Calu3 (cell line): ENCODE measurements at places on chromosomes 4 and X. TPM values are rescaled to one million over a fixed set of nuclear protein-coding genes. Genes with fewer than 3 reads are reported as not detected.
A peak's percentile ranks its signal among the peaks of the same experiment; 100 is the strongest.

DNA sequence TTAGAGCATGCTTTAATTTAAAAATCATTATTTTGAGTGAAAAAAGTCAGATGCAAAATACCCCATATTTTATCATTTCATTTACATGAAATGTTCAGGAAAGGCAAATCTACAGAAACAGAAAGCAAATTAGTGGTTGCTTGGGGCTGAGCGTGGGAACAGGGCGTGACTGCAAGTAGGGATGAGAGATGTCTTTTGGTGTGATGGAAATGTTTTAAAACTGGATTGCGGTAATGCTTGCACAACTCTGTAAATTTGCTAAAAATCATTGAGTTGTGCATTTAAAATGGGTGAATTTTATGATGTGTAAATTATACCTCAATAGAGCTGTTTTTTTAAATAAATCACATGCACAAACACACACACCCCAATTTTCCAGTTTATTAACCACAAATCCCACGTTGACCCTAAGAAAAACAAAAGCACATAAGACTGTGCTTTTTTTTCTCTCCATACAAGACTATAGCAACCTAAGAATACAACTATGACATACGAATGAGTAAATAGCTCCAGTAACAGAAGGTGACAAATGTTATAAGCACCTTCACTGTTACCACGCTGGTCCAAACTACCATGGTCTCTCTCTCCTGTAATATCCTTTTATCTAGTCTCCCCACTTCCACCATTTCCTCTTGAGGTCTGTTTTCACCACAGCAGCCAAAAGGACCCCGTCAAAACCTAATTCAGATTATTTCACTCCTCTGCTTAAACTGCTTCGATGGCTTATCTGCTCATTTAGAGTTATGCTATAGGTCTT lies 37.2 kb downstream of the FRMD7 start:
- H3K4me3 ChIP-seq, result no peak overlapping the region
- H3K27me3 ChIP-seq, result peaks cover under 1% of the 10 kb centered on the region
- H3K4me1 ChIP-seq, result no peaks in the 10 kb centered on the region
- no peak for DNase-seq
- H3K36me3 ChIP-seq, result no peaks in the 10 kb centered on the region

DNA sequence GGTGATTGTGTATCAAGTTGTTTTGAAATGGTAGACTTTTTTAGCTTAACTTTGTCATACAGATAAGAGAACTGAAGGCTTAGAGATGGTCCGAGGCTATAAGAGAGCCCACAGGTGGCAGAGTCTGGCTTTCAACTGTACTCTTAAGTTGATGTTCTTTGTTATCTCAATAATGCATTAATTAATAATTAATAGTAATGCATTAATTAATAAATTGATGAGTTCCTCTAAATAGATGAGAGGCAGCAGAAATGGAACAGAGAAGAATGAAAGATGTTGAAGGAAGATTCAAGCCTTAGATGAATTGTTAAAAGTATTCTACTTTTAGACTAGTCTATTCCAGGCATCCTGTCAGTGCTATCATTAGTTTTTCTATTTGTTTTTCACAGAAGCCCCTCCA lies 22.4 kb downstream of the NUDT9 start:
- peaks cover 5% of the 10 kb centered on the region for H3K36me3 ChIP-seq
- H3K4me1 ChIP-seq, result no peaks in the 10 kb centered on the region
- no peak overlapping the region for H3K4me3 ChIP-seq
- no peak for DNase-seq

GRCh38 chr4:54228546-54228945 lies 547 bp upstream of the PDGFRA start:
- peaks cover 8% of the 10 kb centered on the region for H3K36me3 ChIP-seq
- peaks cover 85% of the 10 kb centered on the region for H3K27me3 ChIP-seq
- H3K4me1 ChIP-seq, result peaks cover 21% of the 10 kb centered on the region
- no peak for DNase-seq

DNA sequence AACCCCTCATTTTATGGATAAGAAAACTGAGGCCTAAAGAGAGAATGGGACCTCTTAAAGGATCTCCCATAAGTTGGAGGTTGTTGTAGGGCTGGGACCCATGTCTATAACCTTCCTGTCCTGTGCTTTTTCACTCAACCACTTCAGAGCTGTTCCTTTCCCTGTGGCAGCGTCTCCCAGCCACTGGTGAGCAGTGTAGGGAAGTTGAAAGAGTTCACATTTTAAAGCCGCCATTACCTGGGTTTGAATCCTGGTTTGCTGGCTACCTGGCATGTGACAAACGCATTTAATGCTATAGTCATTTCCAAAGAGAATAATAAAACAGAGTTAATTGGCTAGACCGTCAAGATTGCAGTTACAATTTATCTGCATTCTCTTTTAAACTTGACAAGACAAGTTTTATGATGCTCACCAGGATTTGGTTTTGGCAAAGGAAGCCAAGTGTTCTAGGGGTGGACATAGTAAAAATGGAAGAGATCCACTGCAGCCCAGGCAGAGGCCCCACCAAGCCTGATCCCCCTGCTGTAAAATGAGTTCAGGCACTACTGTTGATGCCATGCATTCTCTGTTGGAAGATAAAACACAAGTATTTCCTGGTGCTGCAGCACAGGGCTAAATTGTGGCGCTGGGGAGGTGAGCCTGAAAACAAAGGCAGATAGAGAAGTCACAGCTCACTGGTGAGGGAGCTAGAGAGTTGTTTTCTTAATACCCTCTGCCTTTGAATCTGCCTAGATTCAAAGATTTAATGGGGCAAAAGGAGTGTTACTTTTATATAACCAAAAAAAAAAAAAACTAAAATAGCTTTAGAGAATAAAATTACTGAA lies 218.7 kb downstream of the NWD2 start:
- H3K4me3 ChIP-seq, result peak overlapping the region; percentile 78
- H3K27me3 ChIP-seq, result no peaks in the 10 kb centered on the region
- H3K36me3 ChIP-seq, result peaks cover 28% of the 10 kb centered on the region
- DNase-seq, result peak; percentile 39
- peaks cover 48% of the 10 kb centered on the region for H3K4me1 ChIP-seq

DNA sequence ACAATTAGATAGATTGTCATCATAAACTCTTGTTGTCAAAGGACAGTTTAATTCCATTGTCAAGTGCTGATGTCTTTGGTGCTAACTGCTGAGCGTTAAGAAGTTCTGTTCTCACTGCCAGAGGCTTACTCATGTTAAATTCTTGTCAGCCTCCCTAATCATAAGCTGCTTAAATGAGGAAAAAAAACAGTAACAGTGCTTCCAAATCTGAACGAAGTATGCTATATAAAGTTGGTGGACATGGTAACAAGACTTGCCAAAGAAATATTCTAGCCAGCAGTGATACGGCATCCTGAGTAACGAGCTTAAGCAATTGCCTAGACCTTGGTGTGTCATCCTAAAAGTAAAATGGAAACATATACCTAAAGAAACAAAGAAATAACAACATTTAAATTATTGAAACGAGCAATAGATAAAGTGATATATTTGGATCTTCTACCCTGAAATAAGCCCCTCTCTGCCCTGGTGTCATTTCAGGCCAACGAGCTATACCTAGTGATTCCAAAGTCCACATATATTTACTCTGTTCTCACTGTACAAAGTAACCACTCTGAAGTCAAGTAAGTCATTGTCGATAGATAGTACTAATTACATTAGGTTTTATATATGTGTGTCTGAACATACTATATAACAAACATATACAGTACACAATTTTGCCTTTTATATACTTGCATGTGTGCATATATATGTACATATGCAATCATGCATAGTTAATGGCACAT lies 339.7 kb upstream of the HS3ST1 start:
- no peaks in the 10 kb centered on the region for H3K27me3 ChIP-seq
- no peaks in the 10 kb centered on the region for H3K4me1 ChIP-seq
- no peak overlapping the region for H3K27ac ChIP-seq
- DNase-seq, result no peak
- H3K36me3 ChIP-seq, result no peaks in the 10 kb centered on the region

DNA sequence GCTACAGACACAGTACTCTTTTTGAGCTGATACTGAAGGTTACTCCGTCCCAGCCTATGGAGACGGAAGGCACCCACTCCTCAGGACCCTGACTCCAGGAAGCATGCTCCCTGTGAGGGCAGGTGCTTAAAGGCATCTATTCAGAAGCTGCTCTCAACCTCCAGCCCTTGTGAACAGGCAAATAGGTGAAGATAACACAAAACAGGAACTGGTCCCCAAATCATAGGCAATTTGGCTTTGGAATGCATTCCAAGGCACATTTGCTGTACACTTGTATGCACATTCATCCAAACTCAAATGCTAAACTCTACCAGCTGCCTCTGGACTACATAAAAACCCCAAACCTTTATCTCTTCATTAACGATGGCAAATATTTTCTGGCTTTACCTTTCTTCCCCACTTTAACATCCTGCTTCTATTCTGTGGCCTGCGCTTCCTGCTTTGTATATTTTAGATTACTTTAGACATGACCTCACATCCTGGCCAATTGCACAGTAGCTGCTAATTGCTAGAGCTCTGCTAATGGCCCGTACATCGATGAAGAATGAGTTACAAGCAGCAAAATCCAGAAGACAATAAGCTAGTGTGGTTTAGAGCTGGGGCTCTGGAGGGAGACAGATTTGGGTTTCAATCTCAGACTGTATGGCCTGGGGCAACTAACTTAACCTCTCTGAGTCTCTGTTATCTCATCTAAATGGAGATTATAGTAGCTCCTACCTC lies 3.2 kb downstream of the SEL1L3 start:
- H3K36me3 ChIP-seq, result peaks cover 40% of the 10 kb centered on the region
- H3K27ac ChIP-seq, result peak overlapping the region; percentile 89
- H3K4me1 ChIP-seq, result peaks cover 67% of the 10 kb centered on the region
- no peak for DNase-seq

GRCh38 chrX:13658602-13659001 lies 5.7 kb downstream of the TCEANC start:
- peak overlapping the region; percentile 17 for H3K27ac ChIP-seq
- peaks cover 11% of the 10 kb centered on the region for H3K4me1 ChIP-seq
- H3K36me3 ChIP-seq, result peaks cover under 1% of the 10 kb centered on the region
- H3K27me3 ChIP-seq, result no peaks in the 10 kb centered on the region
- DNase-seq, result peak; percentile 23

The TMEM271 gene
- total RNA-seq, result not detected in 2 replicates

The REELD1 gene
- 1.2 TPM in 1 of 2 replicates, not detected in the other for total RNA-seq

- no peak overlapping the region for H3K27ac ChIP-seq
- no peak overlapping the region for H3K4me3 ChIP-seq
- no peak for DNase-seq
- H3K36me3 ChIP-seq, result no peaks in the 10 kb centered on the region
Measured at GRCh38 chr4:157664726-157665125, 444.2 kb downstream of the GRIA2 start.

The TEC gene
- 3.2 and 5.4 TPM in 2 replicates for total RNA-seq

The CSAG1 gene
- total RNA-seq, result not detected in 2 replicates

DNA sequence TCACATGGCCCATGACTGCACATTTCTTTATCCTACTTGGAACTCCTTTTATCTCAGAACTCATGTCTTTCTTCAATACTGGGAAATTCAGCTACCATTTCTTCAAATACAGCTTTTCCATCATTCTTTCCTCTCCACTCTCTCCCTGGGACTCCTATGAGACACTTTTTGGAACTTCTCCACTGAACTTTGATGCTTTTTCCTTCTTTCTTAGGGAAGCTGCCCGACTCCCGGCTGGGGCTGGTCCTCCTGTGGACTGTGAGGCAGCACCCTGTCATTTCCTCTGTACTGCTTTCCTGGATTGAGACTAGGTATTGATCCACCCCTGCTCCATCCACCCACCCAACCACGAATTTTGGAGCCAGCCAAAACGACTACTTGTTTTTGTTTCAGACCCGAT lies 40.0 kb downstream of the ZFYVE28 start:
- no peaks in the 10 kb centered on the region for H3K36me3 ChIP-seq
- no peak overlapping the region for H3K4me3 ChIP-seq
- DNase-seq, result no peak
- no peak overlapping the region for H3K27ac ChIP-seq
- no peaks in the 10 kb centered on the region for H3K4me1 ChIP-seq
- H3K27me3 ChIP-seq, result peaks cover 60% of the 10 kb centered on the region

DNA sequence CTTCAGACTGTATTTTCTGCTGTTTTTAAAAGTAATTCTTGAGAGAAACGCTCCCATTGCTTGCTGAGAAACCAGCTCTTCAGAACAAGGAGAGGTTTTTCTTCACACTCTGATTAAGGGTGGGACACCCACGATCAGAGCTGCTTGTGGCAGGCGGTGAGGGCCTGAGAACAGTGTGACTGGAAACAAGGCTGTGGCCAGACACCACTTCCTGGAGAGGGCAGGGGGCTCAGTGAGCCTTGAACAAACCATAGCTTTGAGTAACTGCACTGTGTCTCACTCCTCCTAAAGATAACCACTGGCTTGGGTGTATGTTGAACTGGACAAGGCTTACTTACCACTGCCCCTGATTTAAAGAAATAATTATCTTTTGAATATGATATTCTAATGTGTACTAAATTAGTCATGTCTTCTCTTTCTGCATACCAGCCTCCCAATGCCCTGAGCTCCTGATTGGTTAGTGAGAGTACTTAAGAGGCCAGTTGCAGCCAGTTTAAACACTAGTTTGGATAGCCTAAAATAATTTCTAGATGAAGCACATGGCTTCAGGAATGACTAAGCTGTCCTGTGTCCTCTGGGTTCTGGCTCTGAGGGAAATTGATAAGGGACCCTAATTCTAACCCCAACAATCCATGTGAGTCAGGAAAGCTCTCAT lies 3.7 kb upstream of the GPR82 start:
- H3K27me3 ChIP-seq, result no peaks in the 10 kb centered on the region
- H3K4me3 ChIP-seq, result no peak overlapping the region
- H3K4me1 ChIP-seq, result peaks cover 30% of the 10 kb centered on the region
- H3K27ac ChIP-seq, result no peak overlapping the region

DNA sequence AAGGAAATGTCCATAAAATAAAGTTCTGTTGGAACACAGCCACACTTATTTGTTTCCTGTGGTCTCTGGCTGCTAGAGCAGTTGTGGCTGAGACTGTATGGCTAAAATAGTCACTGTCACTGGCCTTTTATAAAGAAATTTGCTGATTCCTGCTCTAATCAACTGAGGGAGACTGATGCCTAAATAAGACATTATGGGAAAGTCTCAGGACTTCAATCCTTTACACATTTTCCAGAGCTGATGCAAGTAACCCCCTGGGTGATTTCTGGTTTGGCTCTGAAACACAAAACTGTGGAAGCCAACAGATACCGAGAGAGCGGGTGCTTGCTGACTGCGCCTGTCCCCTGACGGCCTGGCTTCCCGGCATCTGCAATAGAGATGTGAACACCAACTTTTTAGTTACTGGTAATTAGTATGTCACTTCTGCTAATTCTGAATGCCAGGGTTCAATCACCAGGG lies 64.0 kb downstream of the POLR2B start:
- no peak overlapping the region for H3K27ac ChIP-seq
- H3K4me3 ChIP-seq, result no peak overlapping the region
- no peaks in the 10 kb centered on the region for H3K27me3 ChIP-seq
- no peak for DNase-seq

DNA sequence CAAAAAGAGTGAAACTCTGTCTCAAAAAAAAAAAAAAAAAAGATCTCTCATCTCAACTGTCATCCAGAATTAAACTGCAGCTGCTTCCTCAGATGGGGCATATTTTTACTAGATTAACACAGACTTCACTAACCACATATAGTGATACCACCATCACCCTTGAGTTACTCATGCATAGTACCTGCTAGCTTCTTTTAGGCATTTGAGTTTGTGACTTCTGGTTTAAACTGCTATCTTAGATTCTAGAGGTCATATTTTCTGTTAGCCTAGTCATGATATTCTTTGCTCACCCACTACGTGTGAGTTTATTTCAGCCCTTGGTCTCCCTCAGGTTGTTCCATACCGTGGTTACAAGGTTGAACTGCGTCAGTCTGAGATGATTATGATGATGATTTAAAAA lies 154.9 kb upstream of the BMP3 start:
- no peak for DNase-seq
- H3K4me1 ChIP-seq, result no peaks in the 10 kb centered on the region
- H3K27ac ChIP-seq, result no peak overlapping the region
- no peaks in the 10 kb centered on the region for H3K36me3 ChIP-seq
